ENCODE measurements at places on chromosomes 16 and 17.
A peak's percentile ranks its signal among the peaks of the same experiment; 100 is the strongest.

- H3K36me3 ChIP-seq, result no peaks in the 10 kb centered on the region
- H3K4me3 ChIP-seq, result peak overlapping the region; percentile 76
- peak overlapping the region; percentile 70 for H3K27ac ChIP-seq
- peak; percentile 63 for ATAC-seq
- peaks cover 39% of the 10 kb centered on the region for H3K4me1 ChIP-seq
- no peaks in the 10 kb centered on the region for H3K27me3 ChIP-seq
These were observed 52.0 kb downstream of the LDHD start for GRCh38 chr16:75064403-75065148.

- peaks cover 8% of the 10 kb centered on the region for H3K4me1 ChIP-seq
- H3K4me3 ChIP-seq, result no peak overlapping the region
- no peak overlapping the region for H3K27ac ChIP-seq
- no peaks in the 10 kb centered on the region for H3K36me3 ChIP-seq
- no peak for ATAC-seq
These were observed 196.9 kb downstream of the SPECC1 start for GRCh38 chr17:20206068-20206467.

- no peaks in the 10 kb centered on the region for H3K36me3 ChIP-seq
- no peak for ATAC-seq
- H3K27me3 ChIP-seq, result no peaks in the 10 kb centered on the region
- no peak overlapping the region for H3K4me3 ChIP-seq
- no peaks in the 10 kb centered on the region for H3K4me1 ChIP-seq
These were observed 12.4 kb upstream of the KATNB1 start for GRCh38 chr16:57723170-57723569.

GRCh38 chr17:50953831-50954601 lies 87.9 kb upstream of the TOB1 start:
- peak overlapping the region; percentile 69 for H3K27ac ChIP-seq
- H3K4me3 ChIP-seq, result no peak overlapping the region
- no peaks in the 10 kb centered on the region for H3K36me3 ChIP-seq

- peaks cover 12% of the 10 kb centered on the region for H3K36me3 ChIP-seq
- H3K27ac ChIP-seq, result peak overlapping the region; percentile 56
- H3K4me3 ChIP-seq, result peak overlapping the region; percentile 79
- no peak for ATAC-seq
- no peaks in the 10 kb centered on the region for H3K27me3 ChIP-seq
These were observed 737 bp downstream of the RPUSD1 start for GRCh38 chr16:787321-787966.

- no peaks in the 10 kb centered on the region for H3K36me3 ChIP-seq
- H3K4me3 ChIP-seq, result no peak overlapping the region
- H3K4me1 ChIP-seq, result peaks cover 8% of the 10 kb centered on the region
- no peaks in the 10 kb centered on the region for H3K27me3 ChIP-seq
- ATAC-seq, result no peak
These were observed 19.1 kb downstream of the C16orf95 start for GRCh38 chr16:87297918-87298631.

GRCh38 chr17:77749321-77749751 lies 209.2 kb upstream of the TNRC6C start:
- ATAC-seq, result no peak
- H3K4me1 ChIP-seq, result no peaks in the 10 kb centered on the region
- no peak overlapping the region for H3K4me3 ChIP-seq
- H3K27ac ChIP-seq, result no peak overlapping the region
- no peaks in the 10 kb centered on the region for H3K36me3 ChIP-seq
- H3K27me3 ChIP-seq, result no peaks in the 10 kb centered on the region

DNA sequence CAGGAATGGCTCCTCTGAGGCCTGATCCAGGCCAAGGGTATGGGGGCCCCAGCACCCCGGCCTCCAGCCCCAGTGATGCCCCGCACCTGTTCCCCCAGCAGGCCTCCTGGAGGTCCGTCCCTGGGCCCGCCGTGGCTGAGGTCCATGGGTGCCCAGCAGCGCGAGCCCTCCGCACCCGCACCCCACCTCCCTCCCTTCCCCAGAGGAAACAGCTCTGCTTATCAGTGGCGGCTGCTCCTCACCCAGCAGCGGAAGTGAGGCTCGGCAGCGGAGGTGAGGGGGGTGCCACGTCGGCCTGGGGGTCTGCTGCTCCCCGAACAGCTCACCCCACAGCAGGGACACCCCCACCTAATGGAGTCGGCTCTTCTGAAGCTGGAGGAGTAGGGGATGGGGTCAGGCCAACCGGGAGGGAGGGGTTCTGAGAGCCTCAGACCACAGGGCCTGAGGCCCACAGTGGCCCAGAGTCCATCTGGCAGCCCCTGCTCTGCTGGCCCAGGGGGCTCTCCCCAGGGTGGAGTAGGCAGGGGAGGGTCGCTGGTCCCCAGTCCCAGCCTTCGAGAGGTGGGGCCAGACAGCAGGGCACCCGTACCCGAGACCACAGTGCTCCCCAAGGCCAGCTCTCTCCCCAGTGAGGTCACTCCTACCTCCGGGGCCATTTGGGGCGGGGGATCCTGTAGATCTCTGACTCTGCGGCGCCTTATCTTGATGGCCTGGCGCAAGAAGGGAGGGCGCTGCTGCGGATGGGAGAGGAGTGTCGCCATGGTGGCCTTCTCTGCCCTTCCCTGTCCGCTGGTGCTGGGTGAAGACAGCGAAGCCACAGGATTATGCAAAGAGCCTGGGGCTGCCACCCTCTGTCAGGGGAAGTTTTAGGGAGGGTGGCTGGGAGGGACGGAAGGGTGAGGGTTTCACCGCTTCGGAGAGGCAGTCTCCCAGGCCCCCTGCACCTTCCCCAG lies at the start of gene UNC13D:
Gene UNC13D (minus strand): TSS at position 828 of the 953 bp plus-strand sequence. CDS start 67 bp downstream, at position 761.
- no peaks in the 10 kb centered on the region for H3K27me3 ChIP-seq
- H3K27ac ChIP-seq, result peak within 1 kb of the TSS; percentile 93
- peak within 1 kb of the TSS; percentile 88 for H3K4me3 ChIP-seq

DNA sequence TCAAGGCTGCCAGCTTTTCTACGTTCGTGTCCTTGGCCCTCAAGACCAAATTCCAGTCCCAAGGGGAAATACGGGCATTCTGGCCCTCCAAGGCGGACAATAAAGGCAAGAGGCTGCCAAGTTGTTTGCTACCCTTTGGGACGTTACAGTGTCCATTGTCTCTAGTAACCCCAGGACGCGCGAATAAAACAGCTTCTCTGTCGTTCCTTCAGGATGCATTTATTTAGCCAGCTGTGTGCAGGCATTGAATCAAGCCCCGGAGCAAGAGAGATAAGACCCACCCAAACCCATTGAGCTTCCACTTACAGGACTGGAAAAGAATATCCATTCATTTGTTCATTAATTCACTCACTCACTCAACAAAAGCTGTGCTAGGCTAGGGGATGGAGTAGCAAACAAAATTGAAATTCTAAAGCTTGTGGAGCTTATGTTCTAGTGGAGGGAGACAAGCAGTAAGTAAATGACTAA lies 656 bp downstream of the MRPL58 start:
- H3K27ac ChIP-seq, result peak overlapping the region; percentile 94
- peak overlapping the region; percentile 76 for H3K4me3 ChIP-seq
- ATAC-seq, result no peak
- peaks cover 30% of the 10 kb centered on the region for H3K4me1 ChIP-seq
- peaks cover 29% of the 10 kb centered on the region for H3K36me3 ChIP-seq

All from activated T-helper 17 cell treated with anti-CD3 and anti-CD28 coated beads, Interleukin-2, amount 50 U/mL, for 72 hours (primary cell).